Keratinocyte (primary cell): ENCODE measurements at places on chromosomes 3 and 15.

GRCh38 chr3:149058198-149058597 is 28.1 kb downstream of the HLTF start:
- DNase-seq: no peak

GRCh38 chr15:47304656-47305055 is 412.6 kb upstream of the SEMA6D start:
- DNase-seq: no peak

DNA sequence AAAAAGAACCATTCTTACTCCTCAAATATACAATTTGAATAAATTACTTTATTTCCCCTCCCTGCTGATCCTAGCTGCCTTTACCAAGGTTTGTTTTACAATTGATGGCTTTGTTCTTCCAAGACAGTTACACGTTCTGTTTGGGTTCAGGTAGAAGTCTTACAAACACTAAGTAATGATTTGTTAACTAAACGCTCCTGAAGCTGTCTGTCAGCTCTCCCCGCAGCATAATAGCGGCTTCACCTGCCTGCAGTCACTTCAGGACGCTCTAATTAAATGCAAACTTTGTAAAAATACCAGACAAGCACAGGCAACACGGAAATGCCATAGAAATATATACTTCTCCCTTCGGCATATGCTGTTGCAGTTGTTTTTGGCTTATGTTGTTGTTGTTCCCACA is 176.4 kb upstream of the MDFIC2 start:
- DNase-seq: no peak

GRCh38 chr15:72082176-72082575 is 35.8 kb downstream of the MYO9A start:
- no peak for DNase-seq

DNA sequence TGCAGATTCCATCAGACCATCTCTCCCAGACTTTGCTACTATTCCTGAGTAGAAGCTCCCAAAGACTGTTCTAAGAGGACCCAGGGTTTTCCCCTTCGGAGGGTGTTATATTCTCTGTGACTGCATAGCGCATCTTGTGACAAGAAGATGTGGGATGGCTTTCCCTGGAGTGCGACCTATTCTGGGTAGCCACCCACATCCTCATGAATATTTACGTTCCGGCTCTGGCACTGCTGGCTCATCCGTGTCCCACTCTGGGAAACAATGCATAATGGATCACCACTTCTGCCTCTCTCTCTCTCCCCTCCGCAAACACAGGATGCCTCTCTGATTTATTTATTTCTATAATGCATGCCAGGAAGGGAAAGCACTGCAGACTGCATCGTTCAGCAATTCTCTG is 166.1 kb downstream of the PYDC2 start:
- no peak for DNase-seq

DNA sequence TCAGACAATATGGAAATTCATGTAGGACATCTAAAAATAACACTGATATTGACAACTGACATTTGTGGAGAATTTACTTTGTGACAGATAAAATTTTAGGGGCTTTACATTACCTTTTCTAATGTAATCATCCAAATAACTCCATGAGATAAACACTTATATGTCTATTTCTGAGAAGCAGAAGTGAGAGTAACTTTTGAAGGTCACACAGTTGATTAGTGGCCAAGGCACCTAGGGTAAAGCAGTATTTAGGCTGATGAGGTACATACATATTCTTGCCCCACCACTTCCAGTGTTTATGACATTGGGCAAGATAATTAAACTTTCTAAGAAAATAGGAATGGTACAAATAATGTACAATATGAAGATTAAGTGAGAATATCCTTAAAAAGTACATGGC is 248.4 kb downstream of the CPNE4 start:
- DNase-seq: no peak

GRCh38 chr3:29370476-29371420 is 89.9 kb downstream of the RBMS3 start:
- no peak for DNase-seq

DNA sequence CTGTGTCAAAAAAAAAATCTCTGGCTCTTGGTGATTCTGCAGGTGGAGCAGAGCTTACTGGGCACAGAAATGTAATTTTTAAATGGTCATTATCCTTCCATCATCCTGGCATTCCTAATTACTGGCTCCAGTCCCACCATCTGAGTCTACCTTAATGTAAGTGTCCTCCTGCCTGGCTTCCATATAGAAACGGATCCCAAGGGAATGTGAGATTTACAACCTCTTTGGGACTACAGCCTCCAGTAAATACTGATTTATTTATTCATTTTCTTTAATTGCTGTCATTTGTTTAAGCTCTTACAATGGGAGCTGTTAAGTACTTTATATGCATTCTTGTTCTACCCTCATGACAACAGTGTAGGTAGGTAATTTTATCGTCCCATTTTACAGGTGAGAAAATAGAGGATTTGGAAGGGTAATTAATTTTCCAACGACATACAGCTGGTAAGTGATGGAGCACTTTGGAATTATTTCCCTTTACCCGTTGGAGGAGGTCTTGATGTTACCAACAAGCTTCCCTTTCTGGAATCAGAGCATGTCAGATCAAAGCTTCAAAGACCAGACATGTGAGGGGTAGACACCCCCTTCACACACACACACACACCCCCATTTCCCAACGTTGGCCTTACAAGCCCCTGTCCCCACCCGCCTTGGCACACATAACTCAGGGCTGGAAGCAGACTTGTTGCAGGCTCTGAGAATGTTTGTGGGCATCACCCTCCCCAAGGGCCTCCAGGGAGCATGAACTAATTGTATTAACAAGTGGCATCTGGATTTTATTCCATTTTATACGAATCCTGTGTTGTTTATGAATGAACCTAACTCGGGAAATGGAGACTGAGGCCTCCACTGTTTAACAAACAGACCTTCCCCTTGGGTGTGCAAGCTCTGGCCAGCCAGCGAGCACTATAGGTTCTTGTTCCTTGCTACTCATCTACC is 116.9 kb downstream of the ALDH1A2 start:
- DNase-seq: no peak

DNA sequence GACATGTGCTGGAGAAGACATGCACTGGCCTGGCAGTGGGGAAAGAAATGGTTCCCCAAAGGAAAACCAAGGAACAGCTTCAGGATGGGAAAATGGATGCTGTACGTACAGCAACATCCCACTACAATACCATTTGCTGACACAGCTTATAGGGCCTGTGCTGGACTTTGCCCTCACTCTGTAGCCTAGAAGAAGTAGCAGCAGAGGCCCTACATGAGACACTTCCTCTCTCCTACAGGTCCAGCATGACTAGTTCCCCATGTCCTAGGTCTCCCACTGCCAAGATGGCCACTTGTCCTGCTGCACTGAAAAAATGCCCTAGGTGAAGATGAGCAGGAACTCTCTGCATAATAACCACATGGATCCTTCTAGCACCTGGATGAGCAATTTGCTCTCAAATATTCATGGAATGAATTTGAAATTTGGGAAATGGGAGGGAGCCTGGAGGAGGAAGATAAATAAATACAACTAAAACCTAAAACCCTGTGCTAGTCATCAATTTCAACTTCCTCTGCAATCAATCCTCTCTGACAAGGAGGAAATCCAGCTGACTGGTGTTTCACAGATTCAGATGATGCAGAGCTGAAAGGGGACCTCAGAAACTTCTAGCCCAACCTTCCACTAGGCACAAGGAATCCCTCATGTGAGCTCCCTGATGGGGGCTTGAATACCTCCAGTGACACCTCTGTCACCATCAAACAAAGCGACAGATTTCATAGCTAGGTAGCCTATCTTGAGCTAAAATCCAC is 514.3 kb upstream of the PPP2R3A start:
- no peak for DNase-seq

DNA sequence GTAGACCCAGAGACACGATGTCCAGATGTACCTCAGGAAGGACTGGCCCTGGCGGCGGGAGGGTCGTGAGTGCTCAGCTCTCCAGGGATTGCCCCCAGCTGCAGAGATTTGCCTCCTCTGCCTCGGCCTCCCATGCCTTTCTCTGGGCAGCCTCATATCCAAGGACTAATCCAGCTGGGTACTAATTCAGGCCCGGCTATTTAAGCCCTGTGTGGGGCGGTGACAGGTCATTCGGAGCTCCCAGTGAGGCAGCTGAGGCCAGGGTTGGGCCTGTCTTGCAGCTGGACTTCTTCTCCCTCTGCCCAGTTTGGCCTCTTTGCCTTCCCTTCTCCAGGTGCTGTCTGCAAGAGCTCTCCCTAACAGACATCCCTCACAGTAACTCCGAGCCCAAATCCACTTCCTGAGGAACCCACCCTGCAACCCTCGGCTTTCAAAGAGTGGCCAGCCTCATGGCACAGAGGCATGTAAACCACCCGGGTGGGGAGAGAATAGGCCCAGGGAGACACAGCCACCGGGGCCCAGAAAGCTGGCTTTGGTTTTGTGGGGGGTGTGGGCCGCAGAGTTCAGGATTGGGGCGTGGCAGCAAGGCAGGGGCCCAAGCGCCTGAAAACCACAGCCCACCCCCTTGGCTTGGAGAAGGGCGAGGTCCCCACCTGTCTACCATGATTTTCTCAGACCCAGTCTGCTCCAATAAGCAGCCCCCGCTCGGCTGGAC is 85.8 kb downstream of the PPCDC start:
- no peak for DNase-seq

- DNase-seq: no peak
Measured at GRCh38 chr3:108345492-108346205, 49.3 kb downstream of the HHLA2 start.

DNA sequence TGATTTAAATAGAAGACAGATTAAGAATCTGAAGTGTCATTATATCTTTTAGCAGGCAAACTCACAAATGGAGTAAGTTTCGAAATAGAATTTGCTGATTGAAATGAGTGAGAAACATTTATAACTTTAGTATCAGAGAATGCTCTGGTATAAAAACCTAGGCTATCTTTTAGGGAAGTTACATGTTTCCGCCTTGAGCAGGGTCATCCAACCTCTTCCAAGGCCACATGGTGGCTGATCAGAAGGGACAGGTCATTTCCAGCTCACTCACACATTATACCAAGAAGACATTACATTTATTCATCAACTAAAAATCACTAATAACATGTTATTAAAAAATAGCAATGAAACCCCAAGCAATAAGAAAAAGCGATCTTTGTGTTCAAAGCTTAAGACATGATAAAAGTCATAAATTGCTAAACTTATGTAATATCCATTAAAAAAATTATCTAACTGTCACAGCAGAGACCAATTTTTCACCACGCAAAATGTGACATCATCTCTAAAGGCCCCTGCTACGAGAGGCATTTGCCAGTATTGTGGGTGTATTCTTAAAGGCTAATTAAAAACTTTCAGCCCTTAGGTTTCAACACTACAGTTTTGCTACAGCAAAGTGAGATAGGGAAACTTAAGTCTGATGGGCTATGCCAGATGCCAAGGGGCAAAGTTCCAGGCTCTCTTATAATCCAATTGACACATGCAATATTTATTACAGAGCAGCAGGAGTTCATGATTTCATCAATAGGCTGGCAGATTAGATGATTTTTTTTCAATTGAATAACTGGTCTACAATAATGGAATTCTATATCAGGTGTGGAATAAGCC is 240.4 kb upstream of the TBL1XR1 start:
- DNase-seq: no peak
